Activated CD4-positive, alpha-beta T cell treated with anti-CD3 and anti-CD28 coated beads, Interleukin-2, amount 50 U/mL, for 4 hours (primary cell): ENCODE measurements at places on chromosomes 7 and 10.
A peak's percentile ranks its signal among the peaks of the same experiment; 100 is the strongest.

- no peak for DNase-seq
These were observed 97.3 kb upstream of the STK17A start for GRCh38 chr7:43485580-43485979.

- no peak for DNase-seq
These were observed 2.8 kb upstream of the AHCYL2 start for GRCh38 chr7:129222064-129222463.

- no peak for DNase-seq
These were observed 64.4 kb upstream of the PLPP4 start for GRCh38 chr10:120392671-120393079.

GRCh38 chr10:22252801-22253579, 35.2 kb upstream of the EBLN1 start:
- peak; percentile 24 for DNase-seq

DNA sequence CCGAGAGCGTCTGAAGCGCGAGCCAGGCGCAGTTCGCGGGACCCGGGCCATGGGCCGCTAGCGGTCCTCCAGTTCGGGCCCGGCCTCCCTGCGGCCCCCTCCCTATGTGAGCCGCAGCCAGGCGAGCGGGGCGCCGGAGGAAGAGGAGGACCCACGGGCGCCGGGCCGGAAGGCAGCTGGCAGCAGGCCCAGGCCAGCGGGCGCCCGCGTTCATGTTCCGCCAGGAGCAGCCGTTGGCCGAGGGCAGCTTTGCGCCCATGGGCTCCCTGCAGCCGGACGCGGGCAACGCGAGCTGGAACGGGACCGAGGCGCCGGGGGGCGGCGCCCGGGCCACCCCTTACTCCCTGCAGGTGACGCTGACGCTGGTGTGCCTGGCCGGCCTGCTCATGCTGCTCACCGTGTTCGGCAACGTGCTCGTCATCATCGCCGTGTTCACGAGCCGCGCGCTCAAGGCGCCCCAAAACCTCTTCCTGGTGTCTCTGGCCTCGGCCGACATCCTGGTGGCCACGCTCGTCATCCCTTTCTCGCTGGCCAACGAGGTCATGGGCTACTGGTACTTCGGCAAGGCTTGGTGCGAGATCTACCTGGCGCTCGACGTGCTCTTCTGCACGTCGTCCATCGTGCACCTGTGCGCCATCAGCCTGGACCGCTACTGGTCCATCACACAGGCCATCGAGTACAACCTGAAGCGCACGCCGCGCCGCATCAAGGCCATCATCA, 1.1 kb downstream of the ADRA2A start:
- no peak for DNase-seq

DNA sequence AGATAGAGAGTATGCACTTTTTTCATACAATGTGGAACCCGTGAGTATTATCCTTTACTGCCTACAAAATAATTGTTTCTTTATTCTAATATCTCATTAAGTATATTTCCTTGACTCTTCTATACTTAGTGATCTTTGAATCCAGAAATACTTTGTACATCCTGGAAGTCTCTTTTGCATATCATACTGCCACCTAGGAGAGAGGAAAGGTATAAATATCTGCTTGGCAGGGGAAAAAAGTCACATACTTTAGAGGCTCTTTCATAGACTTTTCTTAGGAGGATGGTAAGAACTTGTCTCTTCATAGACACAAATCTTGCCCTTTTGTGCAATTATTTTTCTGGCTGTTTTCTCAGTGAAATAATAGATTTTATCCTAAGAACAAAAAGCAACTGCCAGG, 436.0 kb downstream of the PAXIP1 start:
- DNase-seq: no peak

DNA sequence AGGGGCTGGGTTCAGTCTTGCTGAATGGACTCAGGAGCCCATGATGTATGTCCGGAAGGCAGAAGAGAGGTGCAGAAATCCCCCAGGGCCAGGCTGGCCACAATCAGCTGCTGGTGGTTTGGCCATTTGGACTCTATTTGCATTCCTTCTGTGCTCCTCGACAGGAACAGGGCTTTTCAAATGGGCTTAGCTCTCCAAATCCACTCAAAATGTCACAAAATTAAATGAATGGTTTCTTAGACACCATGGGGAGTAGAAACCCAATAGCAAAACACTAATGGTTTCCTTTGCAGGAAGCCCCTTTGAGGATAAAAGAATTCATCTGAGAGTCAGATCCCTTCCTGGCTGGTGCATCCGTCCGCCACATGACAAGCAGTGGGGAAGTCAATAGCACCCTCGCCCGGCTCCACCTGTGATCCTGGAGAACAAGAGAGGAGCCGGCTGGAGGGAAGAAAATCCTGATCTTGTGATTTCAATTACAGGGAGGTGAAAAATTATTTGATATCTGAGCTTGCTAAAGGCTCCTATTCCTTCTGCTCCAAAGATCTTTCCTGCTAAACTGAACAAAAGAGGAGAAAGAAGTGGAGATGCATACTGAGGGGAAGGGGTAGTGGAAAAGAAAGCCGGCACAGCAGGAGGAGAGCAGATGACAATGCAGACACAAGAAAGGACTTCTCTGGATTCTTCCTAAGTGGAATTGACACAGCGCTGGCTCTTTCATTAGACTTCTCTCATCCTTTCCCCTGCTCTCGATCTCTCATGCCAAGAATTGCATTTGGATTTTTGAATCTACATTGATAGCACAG, 190.7 kb downstream of the C7orf25 start:
- no peak for DNase-seq

GRCh38 chr10:77768039-77768438, 130.4 kb upstream of the KCNMA1 start:
- no peak for DNase-seq

DNA sequence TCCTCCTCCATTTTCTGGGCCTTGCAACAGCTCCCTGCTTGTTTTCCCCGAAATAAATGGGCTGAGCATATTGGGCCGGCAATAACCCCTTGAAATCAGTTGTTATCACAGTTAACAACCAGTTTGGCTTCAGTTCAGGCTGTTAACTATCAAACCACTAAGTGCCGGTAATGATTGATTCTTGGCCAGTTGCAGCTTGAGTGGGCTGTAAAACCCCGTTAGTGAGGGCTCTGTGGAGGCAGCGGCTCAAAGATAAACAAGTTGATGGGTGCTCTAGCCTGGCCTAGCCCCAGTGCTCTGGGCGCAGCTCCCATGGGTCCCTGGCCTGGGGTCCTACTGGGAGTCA, 8.3 kb downstream of the FGF8 start:
- no peak for DNase-seq

DNA sequence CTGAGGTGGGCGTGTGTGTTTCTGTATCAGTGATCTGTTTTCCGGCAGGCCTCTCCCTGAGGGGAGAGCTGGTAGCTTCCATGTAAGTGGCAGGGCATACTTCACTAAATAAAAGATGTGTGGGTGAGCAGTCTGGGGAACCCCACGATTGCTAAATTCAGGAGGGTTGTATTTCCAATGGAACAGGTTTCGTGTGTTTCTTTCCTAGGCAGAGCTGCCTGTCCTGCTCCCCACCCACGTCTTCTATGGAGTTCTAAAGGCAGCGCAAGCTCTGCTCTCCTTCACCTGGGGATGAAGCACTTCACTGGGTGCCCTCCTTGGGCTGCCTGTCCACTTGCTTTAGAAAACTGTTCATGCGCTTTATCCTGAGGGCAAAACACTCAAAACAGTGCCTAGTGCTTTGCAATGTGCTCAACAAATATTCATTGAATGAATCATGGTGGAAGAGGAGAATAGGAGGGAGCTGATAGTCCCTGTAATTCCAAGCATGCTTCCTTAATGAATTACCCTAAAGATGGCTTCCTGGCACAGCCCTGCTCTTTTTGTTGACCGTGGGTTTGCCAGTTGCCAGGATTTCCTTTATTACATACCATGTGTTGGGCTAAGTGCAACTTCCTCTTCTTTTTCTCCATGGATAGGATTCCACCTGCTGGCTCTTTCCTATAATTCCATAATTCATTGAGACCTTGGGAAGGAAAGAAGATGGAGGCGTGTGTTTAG, 50.6 kb upstream of the SRPK2 start:
- DNase-seq: no peak

GRCh38 chr10:68153473-68154210, 44.4 kb downstream of the MYPN start:
- no peak for DNase-seq

- no peak for DNase-seq
These were observed 231.2 kb downstream of the FANK1 start for GRCh38 chr10:126127481-126128029.

DNA sequence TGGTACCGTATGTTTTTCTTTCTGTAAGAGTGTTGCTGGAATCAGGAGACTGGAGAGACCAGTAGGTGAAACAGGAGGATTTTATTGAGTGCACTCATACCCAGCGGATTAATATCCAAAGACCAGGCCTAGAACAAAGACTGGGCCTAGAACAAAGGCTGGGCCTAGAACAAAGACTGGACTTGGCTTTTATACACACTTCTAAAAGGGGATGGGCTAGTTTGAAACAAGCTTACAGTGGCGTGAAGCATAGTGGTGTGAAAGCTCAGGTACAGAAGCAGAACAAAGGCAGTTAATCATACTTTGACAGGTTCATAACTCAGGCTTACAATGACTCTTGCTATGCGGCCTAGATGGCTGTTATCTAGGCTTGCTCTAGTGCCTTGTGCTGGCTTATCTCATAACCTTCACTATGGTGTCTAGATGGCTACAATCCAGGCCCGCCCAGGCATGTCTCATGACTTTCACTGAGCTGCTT, 67.7 kb downstream of the TRIM24 start:
- no peak for DNase-seq

DNA sequence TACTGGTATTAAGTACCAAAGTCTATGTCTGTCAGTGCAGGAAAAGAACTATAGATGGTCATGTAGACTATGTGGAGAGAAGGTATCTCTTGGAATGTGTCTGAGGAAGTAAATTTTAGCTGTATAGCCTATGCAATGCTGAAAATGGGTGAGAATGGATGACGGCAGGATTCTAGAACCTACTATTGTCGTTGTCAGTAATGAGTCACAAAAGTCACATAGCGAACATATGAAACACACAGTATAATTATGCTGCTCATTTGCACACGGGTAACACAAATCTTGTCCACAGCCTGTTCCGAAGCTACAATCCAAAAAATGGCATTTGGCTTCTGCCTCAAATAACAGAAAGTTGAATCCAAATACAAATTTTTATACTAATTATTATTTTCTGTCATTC, 33.6 kb upstream of the KMT2E start:
- DNase-seq: no peak

GRCh38 chr7:151061213-151062110, 2.1 kb downstream of the SLC4A2 start:
- no peak for DNase-seq

DNA sequence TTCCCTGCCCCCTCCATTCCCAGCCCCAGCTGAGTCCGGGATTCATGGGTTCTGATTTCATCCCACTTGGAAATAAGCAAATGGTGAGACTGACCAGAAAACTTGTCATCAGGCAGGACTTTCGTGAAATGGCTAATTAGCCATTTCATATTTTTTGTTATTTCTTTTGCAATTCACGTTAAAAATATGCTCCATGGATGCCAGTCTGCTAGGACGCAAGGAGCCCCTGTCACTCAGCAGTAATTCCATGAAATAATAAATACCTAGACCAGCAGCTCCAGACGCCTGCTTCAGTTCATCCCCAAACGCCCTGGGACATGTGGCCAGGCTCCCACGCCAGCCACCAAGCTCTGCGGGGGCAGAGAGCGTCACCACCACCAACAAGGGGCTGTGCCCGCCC, 111.0 kb downstream of the TRIL start:
- DNase-seq: no peak

DNA sequence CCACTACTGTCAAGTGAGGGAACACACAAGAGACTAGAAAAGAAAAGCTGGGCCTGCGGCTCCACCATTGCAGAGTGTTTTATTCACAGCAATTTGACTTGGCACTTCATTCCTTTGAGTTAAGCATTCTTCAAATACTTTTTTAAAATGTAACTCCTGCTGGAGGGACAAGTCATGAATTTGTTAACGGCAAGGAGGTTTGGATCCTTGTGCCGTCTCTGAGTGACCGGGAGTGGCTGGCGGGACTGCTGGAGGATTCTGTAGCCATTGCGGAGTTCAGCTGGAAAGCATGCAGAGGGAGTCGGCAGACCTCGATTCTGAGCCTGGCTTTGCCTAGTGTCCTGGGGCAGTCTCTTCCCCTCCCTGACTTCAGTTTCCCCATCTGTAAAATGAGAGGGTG, 9.8 kb downstream of the HSPA12A start:
- DNase-seq: no peak

DNA sequence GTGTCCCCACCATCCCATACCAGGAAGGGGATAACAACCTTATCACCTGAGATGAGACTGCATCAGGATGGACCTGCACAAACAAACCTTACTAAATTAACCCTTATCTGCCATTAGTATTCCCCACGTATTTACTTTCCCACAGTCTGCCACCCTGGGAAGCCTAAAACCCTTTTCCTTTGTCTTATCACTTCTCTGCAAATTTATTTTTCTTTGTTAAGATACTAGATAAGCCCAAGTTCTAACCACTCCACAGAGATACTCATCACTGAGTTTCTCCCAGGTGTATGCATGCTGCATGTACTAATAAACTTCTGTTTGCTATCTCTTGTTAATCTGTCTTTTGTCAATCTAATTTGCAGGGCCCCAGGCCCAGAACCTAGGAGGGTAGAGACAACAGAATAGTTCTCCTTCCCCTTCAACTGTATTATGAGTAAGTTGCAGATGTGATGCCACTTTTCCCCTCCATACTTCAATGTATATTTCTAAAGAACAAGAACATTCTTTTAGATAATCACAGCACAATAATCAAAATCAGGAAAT, 66.0 kb downstream of the ELMO1 start:
- DNase-seq: no peak

- DNase-seq: no peak
These were observed 10.5 kb downstream of the PLXDC2 start for GRCh38 chr10:19826712-19827111.

- DNase-seq: no peak
These were observed 89.6 kb downstream of the FOXL3 start for GRCh38 chr7:379456-380138.

- DNase-seq: no peak
These were observed 39.2 kb downstream of the CD36 start for GRCh38 chr7:80677629-80678028.

DNA sequence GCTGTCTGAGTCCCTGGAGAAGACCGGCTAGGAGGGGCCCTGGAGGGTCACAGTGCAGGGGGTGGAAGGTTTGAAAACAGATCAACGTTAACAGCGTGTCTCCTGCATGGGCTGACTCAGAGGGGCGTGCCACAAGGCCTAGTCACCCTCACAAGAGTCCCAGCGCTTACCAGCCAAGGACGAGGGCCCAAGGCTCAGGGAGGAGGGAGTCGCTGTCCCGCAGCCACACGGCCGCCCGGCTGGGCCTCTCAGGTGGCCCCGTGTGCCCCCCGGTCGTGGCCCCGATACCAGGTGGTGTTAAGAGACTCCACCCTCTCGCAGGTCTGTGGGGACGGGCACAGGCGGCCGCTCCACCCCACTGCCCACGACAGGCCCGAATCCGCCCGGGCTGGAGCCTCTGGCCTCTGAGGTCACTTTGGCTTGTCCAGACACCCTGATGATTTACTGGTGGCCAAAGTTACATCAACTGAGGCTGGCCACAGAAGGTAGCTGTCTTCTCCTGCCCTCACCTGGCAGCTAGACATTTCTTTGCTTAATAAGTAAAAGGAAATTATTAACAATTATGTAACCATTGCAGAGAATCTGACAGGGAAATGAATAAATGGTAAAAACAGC, 34.0 kb downstream of the FAM20C start:
- DNase-seq: no peak

GRCh38 chr10:120788771-120789170, 62.4 kb upstream of the WDR11 start:
- DNase-seq: no peak
